T-helper 17 cell (primary cell): ENCODE measurements at places on chromosomes 11 and 22.

DNA sequence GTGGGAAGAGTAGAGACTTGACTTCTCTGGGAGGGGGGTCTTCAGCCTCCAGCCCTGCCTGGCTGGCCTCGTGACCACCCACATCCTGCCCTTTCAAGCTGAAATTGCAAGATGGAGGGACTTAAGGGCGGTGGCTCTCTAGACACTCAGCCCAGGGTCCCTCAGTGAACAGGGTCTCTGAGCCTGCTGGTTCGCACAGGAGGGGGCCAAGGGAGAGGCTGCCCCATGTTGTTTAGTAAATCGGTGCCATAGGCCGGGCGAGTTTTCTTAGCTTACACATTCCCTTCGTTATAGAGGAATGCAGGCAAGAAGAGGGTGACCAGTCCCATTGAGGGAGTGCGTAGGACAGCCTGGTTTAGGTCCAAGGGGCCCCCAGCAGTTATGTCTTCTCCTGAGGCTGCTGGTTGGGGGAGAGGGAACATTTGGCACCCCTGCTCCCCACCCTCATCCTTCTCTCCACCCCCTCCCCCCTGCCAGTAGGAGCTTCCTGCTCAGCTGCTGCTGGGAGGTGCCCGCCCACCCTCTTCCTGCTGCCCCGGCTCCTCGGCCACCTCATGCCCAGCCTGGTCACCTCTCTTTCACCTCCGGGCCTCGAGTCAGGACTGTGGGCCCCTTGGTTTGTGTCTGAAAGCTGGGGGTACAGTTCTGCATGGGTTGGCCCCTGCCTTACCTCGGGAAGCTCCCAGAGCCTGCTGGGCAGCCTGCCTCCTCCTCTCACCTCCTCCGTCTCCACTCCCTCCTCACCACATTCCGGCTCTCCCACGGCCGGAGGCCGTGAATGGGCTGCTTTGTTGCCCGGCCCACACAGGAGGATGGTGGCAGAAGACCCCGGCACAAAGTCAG lies 3.9 kb downstream of the FRMD8 start:
- no peak for DNase-seq

DNA sequence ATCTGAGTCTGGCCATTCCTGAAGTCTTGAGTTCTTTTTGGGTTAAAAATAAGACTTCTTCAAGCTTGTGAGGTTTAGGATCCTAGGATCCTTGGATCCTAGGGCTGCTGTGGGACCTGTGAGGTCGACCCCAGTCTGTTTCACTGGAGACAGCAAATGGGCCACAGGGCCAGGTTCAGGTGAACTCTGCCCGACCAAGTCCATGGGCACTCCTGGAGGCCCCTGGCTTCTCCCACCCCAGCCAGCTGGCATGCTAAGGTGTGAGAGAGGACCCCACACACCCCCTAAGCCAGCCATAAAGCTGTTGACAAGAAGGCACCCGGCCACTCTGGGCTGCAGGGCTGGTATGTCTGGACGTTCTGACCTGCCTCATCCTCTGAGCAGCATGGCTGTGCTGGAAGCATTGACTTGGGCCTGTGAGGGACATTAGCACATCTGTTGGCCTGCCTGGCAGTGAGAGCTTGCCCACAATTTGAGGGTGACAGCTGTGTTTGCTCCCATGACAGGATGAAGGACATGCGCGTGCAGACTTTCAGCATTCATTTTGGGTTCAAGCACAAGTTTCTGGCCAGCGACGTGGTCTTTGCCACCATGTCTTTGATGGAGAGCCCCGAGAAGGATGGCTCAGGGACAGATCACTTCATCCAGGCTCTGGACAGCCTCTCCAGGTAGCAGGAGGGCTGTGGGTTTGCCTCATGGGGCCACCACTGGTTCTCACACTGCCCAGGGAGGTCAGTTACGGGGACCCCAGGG lies 16.0 kb downstream of the CLDN5 start:
- no peak for DNase-seq

DNA sequence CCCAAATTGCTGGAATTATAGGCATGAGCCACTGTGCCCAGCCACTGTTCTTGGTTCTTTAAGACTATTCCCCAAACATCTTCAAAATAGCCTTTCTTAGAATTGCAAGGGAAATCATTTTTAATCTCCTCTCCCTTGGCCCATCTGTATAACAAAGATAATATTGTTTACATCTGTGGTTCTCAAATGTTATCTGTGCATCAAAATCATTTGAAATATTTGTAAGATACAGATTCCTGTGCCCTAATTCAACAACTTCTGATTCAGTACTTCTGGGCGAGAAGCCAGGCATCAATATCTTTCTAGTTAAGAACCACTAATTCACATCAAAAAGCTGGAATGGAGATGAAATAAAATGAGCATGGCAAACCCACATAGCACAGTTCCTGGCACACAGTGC lies 83.0 kb downstream of the TMPRSS5 start:
- DNase-seq: no peak

DNA sequence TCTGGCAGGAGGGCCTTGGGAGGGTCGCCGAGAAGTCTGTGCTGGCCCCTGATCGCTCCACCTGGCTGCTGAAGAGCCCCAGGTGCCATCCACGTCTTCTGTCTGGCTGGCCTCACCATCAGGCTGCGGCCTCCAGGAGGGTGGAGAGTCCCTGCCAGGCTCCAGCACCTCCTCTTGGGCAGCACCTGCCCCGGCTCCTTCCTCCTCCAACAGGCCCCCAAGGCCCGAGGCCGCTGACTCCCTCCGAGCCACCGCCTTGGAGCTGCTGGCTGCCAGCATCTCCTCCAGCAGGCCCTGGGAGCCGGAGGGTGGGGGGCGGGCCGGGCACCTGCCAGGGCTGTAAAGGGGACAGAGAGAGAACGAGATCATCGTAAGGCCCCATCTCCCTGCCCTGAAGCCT lies 22.3 kb downstream of the TNKS1BP1 start:
- DNase-seq: no peak

- no peak for DNase-seq
These were observed 22.3 kb downstream of the DHCR7 start for GRCh38 chr11:71425860-71426259.

DNA sequence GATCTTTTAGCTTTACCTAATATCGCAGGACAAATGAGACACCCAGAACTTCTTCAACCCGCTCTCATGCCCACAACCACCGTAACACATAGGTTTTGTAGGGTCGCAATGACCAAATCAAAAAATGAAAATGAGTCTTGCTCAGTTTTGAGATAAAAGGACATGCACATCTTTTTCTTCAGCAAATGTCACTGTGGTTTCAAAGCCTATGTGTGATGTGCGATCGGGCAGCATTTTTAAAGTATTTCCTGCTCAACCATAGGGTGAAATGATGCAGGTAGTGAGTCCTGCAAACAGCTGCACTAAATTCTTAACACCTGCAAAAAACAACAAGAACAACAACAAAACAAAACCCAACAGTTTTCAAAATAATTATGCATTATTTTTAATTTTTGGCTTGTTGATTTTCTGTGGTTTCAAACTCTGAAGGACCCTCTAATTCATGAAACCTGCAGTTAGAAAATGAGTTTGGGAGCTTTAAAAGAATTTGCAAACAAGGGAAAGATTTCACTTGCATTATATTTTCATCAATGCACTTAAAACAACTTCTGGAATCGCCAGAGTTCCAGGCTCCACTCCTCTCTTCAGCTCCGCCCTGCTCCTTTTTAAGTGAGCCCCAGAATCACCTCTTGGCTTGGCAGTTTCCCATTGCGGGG lies 79.4 kb downstream of the PRR5L start:
- no peak for DNase-seq

DNA sequence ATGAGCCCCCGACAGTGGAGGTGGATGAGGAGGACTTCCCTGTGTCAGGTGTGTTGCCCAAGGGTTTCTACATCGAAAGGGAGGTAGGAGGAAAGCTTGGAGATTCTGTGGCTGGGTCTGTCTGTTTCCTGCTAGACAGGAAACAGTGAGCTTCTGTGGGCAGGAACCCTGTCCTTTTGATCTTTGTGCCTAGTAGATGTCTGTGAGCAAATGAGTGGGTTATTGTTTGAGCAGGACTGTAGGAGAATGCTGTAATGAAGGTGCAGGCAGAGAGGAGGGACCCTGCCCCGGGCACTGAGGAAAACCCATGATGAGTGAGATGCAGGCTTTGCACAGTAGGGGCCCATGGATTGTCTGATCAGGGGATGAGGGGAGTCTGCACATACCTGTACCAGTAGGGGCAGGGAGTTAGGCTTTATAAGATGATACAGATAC lies 14.0 kb downstream of the USP35 start:
- no peak for DNase-seq

- DNase-seq: peak; percentile 29
These were observed 759 bp downstream of the DESI1 start for GRCh38 chr22:41619979-41620588.

DNA sequence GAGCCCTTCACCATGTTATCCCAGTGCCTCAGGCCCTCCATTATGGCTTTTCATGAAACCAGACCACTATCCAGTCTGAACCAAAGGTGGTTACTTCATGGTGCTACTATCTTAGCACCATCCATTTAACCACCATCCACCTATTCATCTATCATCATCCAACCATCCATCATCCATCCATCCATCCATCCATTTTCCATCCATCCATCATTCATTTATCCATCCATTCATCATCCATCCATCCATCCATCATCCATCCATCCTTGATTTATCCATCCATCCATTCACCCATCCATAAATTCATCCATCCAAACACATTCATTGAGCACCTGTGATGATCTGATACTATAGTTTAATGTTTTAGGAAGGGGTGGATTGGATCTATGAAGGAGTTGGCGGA lies 93.5 kb downstream of the CCDC81 start:
- DNase-seq: no peak

DNA sequence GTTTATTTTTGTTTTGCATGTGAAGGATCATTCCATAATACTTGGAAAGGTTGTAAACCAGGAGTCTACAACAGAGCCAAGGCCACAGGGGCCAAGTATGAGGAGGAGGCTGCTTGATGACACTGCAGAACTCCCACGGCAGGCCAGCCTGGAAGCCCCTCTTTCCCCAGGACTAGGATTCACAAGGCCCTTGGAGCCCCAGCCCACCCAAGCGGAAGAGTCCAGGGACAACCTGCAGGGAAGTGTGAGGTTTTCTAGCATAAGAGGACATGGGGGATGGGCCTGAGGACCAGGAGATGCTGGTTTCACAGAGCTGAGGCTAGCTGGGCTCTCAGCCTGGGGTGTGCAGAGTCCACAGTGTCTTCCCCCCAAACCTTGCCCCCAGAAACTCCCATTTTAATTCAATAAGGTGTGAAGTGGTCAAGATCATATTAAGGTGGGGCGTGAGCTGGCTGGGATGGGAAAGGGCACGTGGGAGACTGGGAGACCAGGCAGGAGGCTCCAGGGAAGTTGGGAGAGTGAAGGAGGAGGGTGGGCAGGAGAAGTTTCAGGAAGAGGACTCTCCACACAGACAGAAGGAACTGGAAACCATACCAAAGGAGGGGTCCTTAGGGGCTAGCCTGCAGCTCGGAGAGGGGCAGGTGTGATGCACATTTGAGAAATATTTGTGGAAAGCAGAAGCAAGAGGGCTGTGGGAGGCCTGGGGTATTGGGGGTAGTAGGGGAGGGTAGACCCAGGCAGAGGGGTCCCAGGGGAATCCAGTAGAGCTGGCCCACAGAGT lies 12.4 kb downstream of the GNAZ start:
- no peak for DNase-seq

- DNase-seq: no peak
These were observed 223.0 kb upstream of the ANO5 start for GRCh38 chr11:21969841-21970240.

DNA sequence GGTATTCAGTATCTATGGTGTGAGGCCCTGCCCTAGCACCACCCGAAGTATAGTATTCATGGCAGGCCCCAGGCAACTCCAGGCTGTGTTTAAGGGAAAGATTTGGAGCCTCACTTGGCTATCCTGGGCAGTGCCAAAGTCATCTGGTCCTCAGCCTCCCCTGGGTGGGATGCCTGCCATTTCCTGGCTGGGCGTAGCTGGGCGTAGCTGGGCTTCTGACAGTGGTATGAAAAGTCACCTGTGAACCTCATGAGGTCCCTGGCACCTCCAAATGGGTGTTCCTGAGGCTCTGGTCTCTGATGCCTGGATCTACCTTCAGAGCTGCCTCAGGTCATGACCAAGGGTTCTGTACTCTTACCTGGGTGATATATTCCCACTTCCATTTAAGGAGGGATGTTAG lies 113.0 kb upstream of the PARVA start:
- DNase-seq: no peak

DNA sequence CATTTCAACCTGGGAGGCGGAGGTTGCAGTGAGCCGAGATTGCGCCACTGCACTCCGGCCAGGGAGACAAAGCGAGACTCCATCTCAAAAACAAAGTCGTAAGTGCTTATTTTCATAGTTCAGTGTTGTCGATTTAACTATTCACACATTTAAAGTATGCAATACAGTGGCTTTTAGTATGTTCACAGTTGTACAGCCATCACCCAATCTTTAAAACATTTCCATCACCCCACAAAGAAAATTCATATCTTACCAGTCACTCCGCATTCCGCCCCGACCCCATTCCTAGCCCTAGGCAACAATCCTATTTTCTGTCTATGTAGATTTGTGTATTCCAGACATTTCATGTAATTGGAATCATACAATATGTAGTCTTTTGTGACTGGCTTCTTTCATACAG lies 11.9 kb downstream of the IPO7 start:
- no peak for DNase-seq

DNA sequence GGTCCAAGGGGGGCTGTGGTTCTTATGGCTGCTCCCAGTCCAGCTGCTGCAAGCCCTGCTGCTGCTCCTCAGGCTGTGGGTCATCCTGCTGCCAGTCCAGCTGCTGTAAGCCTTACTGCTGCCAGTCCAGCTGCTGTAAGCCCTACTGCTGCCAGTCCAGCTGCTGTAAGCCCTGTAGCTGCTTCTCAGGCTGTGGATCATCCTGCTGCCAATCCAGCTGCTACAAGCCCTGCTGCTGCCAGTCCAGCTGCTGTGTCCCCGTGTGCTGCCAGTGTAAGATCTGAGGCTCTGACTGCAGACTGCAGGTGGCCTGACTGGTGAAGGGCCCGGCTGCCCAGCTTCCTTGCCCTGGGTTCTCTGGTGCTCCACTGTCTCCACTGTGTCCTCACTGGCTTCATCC lies 696 bp downstream of the KRTAP5-5 start:
- DNase-seq: no peak

DNA sequence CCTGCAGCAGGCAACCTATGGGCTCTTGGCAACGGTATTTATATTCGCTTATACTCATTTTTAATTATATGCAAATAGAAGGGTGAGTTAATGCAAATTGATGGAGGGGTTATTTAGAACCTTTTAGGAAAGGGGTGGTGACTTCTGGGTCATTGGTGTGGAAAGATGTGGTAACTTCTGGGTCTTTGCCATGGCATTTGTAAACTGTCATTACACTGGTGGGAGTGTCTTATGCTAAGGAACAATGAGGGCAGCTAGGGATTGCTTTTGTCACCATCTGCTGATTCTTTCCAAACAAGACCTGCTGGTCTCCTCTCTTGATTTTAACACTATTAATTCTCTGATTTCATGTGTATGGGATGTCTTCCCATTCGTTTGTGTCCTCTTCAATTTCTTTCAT lies 11.7 kb upstream of the KAT5 start:
- DNase-seq: no peak

- no peak for DNase-seq
These were observed 99.8 kb upstream of the NECTIN1 start for GRCh38 chr11:119828819-119829218.
